ENCODE measurements at places on chromosomes 6 and 20.

- no peak for DNase-seq
Measured at GRCh38 chr20:9852566-9852965, 13.7 kb upstream of the PAK5 start.

GRCh38 chr20:46304361-46304760 lies 3.9 kb downstream of the CDH22 start:
- DNase-seq = no peak

DNA sequence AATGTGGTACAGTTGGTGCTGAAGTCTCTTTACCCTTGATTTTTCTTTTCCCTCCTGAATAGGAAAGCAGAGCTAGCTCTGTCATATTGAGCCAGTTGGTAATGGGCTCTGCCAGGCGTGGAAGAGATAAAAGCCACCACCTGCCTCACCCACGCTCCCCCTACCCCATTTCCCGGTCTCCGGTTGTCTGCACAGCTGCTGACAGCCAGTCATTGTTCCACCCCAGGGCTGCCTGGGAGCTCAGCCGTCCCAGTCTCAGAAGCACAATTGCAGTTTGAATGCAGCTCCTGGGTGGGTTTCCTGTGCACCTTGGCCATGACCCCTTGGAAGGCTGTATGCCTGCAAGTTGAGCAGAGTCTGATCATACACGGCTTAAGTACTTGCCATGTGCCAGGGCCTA lies 675.2 kb upstream of the FLRT3 start:
- DNase-seq = no peak

- peak; percentile 15 for DNase-seq
Measured at GRCh38 chr20:32945710-32946221, 58.5 kb downstream of the SUN5 start.

DNA sequence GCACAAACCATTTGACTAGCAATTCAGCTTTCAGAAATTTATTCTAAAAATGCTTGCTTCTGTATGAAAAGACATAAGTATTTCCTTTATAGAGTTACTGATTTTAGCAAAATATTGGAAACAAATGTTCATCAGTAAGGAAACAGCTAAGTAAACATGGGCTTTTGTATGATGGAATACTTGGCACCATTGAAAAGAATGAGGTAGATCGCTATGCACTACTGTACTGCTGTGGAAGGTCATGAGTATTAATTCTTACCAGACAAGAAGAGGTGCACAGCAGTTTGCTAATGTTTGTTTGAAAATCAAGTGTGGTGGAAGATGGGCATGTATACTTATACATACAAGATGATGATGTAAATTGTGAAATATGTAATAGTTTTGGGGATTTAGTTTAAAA lies 73.0 kb downstream of the FARS2 start:
- no peak for DNase-seq

- no peak for DNase-seq
Measured at GRCh38 chr6:146914489-146915483, 289.4 kb upstream of the STXBP5 start.

DNA sequence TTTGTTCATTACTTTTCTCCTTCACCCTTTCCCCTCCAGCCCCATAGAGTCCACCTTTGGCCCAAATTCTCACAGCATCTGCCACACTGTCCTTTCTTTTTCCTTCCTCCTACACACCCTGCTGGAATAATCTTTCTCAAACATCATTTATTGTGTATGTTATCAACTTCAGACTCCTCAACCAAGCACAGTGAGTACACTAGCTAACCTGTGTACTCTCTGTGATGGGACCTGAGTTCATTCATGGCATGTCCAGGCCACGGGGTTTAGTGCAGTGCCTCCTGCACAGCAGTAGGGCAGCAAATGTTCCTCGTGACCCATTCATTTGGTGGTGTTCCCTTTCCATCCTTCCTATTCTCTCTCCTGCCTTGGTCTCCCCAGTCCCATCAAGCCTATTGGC lies 7.1 kb upstream of the ARMC12 start:
- no peak for DNase-seq

- DNase-seq = no peak
Measured at GRCh38 chr20:37356961-37357371, 11.0 kb downstream of the SRC start.

DNA sequence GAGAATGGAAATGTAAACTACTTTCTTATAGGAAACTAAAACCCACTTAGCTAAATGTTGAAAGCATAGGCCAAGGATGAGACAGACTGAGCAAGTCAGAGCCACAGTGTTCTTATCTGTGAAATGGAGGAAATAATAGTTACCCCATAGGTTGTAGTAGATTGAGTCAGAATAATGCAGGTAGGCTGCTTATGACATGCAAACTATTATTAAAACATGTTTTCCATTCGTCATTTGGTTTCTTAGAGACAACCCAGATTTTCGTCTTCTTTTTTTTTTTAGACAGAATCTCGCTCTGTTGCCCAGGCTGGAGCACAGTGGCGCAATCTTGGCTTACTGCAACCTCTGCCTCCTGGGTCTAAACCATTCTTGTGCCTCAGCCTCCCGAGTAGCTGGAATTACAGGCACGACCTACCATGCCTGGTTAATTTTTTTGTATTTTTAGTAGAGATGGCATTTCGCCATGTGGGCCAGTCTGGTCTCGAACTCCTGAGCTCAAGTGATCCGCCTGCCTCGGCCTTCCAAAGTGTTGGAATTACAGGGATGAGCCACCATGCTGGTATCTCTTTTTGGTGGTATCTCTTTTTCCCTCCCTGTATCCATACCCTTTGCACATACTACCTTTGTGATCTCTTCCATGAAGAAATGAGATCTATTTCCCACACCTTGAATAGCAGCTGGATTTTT lies 196.5 kb upstream of the ZNF217 start:
- DNase-seq = no peak

GRCh38 chr6:128171182-128171581 lies 270.3 kb upstream of the THEMIS start:
- no peak for DNase-seq

GRCh38 chr20:44279228-44279627 lies 31.8 kb downstream of the FITM2 start:
- no peak for DNase-seq

- DNase-seq = no peak
Measured at GRCh38 chr6:17491416-17492142, 98.2 kb downstream of the CAP2 start.

- no peak for DNase-seq
Measured at GRCh38 chr6:83199173-83199862, 6.2 kb downstream of the RWDD2A start.

GRCh38 chr6:35073211-35073610 lies 67.9 kb downstream of the TCP11 start:
- DNase-seq = no peak

Measured in germinal center (tissue), 1 donor.